ENCODE measurements at places on chromosomes 6 and 20.

- no peak overlapping the region for H3K4me3 ChIP-seq
- H3K36me3 ChIP-seq: no peaks in the 10 kb centered on the region
- no peak for DNase-seq
- no peak overlapping the region for H3K27ac ChIP-seq
These were observed 153.5 kb upstream of the OGFRL1 start for GRCh38 chr6:71134929-71135642.

DNA sequence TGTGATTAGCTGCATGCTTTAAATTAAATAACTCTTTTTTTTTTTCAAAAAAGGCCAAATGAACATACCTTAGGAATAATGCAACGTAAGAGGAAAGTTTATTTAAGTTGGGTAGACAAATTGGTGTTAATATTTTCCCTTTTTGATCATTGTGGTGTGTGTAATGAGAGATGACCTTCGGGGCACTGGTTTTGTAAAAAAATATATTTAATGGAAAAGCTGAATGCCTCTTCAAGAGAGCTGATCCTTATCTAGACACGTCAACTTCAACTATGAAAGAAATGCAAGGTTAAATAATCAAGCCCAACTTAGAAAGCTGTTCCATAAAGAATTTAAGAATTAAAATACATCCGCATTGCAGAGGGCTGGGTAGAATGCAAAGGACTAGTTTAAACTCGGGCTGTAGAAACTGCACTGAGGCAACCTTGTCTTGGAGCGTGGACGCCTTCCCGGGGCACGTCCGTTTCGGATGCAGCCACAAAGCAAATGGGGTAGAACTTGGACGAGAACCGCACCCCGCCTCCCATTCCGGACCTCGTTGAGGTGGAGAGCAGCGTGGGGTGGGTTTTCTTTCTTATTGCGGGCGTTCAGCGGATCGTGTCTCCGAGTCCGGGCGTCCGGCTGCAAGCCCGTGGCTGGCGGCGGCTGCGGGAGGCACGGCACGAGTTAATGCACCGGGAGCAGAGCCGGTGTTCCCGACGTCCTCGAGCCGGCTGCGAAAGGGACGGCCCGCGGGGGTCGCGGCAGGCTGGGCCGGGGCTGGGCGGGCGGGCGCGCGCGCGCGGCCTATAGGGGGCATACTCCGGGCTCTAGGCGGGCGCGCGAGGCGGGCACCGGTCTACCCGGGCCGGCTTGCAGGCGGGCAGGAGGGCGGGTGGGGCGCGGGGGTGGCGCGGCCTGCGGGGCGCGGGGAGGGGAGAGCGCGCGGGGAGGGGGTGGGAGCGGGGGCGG is 1.9 kb downstream of the JARID2 start:
- no peaks in the 10 kb centered on the region for H3K27me3 ChIP-seq
- peaks cover 33% of the 10 kb centered on the region for H3K4me1 ChIP-seq

DNA sequence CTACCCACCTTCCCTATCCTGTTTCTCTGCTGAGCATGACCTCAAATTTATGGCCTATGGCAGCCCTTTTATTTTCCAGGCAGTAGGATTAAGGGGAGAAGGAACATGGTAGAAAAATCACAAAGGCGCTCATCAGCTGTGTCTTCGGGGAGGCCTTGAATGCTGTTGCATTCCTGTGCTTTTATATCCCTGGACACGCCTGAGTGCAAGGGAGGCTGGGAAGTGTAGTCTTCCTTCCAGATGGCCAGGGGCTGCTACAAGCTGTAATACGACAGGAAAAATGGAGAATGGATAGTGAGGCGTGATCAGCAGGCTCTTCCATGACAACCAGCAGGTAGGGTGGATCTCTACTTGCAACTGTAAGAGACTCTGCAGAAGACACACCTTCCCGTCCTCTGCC is 210.9 kb upstream of the GGTLC1 start:
- no peak overlapping the region for H3K27ac ChIP-seq
- H3K27me3 ChIP-seq: no peaks in the 10 kb centered on the region
- DNase-seq: no peak

DNA sequence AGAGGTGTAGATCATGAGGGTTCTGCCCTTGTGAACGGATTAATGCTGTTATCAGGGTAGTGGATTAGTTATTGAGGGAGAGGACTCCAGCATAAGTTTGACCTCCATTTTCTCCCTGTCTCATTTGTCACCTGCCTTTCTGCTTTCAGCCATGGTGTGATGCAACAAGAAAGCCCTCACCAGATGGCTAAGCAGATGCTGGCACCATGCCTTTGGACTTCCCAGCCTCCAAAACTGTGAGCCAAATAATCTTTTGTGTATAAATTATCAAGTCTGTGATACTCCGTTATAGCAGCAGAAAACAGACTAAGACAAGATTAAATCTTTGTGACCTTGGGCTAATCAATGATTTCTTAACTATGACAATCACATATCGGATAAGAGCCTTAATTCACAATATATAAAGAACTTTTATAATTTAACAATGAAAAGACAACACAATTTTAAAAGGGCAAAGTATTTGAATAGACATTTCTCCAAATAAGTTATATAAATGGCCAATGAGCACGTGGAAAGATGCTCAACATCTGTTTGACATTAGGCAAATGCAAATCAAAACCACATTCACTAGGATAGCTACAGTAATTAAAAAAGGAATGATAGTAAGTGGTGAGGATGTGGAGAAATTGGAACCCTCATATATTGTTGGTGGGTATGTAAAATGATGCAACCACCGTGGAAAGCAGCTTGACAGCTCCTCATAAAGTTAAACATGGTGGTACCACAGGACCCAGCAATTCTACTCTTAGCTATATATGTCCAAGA is 45.3 kb upstream of the IFNGR1 start:
- DNase-seq: no peak
- H3K36me3 ChIP-seq: no peaks in the 10 kb centered on the region
- H3K4me1 ChIP-seq: peaks cover 23% of the 10 kb centered on the region

DNA sequence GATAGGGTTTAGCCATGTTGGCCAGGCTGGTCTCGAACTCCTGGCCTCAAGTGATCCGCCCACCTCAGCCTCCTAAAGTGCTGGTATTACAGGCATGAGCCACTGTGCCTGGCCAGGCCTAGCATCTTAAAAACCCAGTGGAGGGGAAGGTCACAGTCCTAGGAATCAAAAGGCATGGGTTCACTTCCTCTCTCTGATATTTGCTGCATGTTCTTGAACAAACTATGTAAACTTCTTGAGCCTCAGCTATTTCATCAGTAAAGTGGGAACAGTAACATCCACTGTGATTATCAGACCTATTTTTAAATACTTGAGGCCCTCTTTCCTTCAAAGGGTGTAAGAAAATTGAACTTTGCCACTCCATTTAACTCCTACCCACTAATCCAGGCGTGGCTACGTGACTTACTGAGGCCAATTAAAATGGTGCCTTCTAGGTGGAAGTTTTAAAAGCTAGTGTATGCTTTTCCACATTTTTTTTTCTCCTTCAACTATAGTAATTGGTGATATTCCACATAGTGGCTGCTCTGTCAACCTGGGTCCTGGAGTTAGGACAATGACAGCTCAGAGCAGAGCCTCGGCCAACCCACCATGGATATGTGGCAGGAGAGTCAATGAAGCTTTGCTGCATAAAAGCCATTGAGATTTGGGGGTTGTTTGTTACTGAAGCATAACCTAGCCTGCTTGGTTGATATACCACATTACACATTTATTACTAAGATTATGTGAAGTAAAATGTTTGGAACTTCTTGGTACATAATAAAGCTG is 32.2 kb upstream of the IER3 start:
- DNase-seq: no peak
- H3K4me1 ChIP-seq: peaks cover 3% of the 10 kb centered on the region
- no peak overlapping the region for H3K27ac ChIP-seq
- no peak overlapping the region for H3K4me3 ChIP-seq
- no peaks in the 10 kb centered on the region for H3K36me3 ChIP-seq

DNA sequence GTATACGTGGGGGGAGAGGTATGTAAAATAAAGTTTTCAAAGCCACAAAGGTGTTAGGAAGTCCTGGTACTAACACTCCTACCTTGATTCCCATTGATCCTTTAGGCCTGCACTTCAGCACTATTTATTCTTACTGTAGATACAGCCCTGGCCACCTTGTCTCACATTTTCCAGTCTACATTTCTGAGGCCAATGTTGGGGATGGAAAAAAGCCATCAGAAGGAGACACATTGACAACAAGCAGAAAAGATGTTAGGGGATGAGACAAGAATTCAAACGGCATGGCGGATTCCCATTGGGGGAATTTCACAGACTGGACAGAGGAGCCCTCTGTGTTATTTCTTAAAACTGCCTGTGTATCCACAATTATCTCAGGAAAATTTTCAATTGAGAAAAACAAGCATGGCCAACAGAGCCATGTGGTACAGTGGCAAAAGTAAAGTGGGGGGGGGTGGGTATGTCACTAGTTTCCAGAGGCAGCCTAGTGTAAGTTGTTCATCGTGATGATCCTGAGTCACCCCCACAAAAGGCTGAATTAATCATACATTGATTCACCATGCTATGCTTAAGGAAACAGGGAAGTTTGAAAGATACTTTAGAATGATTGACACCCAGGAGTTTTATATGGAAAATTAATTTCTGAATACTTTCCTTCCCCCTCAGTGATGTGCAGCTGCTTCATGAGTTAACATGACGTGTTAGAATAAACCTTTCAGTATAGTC is 40.5 kb downstream of the RREB1 start:
- H3K4me3 ChIP-seq: no peak overlapping the region
- H3K4me1 ChIP-seq: peaks cover 46% of the 10 kb centered on the region
- DNase-seq: no peak

- H3K27me3 ChIP-seq: no peaks in the 10 kb centered on the region
- no peak overlapping the region for H3K4me3 ChIP-seq
- no peak for DNase-seq
These were observed 18.2 kb upstream of the OCSTAMP start for GRCh38 chr20:46568570-46569129.

DNA sequence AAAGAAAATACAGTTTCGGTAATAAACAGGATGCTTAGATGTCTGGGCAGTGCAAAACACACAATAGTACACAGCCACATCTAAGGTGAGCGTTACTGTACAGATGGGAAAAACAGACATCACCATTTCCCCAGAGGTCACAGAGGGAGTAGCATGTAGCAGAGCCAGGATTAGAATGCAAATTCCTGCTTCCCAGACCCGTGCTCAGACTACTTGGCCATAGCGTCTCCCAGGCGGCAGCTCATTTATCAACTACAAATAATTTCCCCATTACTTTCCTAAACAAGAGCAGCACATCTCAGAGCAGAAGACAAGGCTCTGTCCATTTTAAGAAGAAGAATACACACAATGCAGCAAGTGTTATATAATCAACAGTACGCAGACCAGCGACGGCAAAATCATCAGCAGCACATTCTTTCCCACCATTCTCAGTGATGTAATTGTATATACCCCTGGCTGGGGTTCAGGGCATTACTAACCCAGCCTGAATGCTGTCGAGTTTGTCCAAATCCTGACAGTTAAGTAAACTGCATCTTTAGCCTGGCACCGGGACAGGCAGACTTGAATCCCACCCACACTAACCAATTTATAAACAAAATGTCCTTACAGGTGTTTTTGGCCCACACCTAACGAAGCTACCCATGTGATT is 61.9 kb downstream of the CNKSR3 start:
- H3K27ac ChIP-seq: peak overlapping the region; percentile 69
- no peak for DNase-seq
- no peaks in the 10 kb centered on the region for H3K36me3 ChIP-seq
- H3K4me3 ChIP-seq: peak overlapping the region; percentile 3

- H3K36me3 ChIP-seq: no peaks in the 10 kb centered on the region
- no peaks in the 10 kb centered on the region for H3K27me3 ChIP-seq
- H3K4me1 ChIP-seq: peaks cover 7% of the 10 kb centered on the region
- DNase-seq: peak; percentile 35
- H3K4me3 ChIP-seq: peak within 1 kb of the TSS; percentile 38
These were observed at the start of gene NHLRC1 for GRCh38 chr6:18122128-18123093. Gene NHLRC1, minus strand, starts transcription at chr6:18122677. Its CDS starts 71 bp downstream, at chr6:18122606.

DNA sequence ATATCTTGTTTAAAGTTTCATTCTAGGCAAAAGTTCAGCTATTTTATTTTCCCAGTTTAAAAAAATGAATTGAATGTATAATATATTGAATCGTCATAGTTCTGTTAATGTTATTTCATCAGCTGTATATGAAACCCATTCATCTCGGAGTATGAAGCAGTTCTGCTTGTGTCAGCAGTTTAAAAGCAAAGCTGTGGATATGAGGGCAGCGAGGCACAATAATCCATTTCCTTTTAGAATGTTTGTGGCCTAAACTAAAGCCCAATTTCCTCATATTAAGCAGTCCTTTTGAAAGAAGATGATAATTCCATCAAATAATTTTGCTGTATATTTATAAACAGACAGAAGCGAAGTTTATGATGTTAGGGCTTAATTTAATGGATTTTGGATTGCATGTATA is 300.1 kb downstream of the SAMD5 start:
- H3K36me3 ChIP-seq: no peaks in the 10 kb centered on the region
- no peak for DNase-seq
- H3K27ac ChIP-seq: no peak overlapping the region
